Activated naive CD8-positive, alpha-beta T cell treated with anti-CD3 and anti-CD28 coated beads for 36 hours (primary cell): ENCODE measurements at places on chromosomes 3 and 15. TPM values are rescaled to one million over a fixed set of nuclear protein-coding genes. Genes with fewer than 3 reads are reported as not detected.

DNA sequence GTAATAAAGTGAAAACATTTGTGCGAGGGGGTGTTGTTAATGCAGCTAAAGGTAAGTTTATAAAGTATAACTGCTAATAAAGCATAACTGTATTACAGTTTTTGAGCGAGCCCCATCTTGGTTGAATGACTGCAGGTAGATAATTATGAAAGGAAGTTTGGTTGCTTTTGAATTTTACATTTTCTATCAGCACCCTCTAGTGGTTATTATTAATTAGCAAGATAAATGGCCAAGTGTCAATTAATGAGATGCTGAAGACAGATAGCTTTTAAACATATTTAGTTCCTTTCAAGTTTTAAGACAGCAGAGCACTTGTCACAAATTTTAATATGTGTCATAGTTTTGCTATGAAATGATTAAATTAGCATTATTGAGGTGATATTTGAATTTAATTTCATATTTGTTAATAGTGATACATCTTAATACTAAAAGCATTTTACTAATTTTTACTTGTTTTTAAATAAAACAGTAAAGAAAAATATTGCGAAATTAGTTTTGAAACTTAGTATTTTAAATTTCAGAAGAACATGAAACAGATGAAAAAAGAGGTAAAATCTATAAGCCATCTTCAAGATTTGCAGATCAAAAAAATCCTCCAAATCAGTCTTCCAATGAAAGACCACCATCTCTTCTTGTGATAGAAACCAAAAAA, 15.1 kb downstream of the U2SURP start:
- peaks cover 39% of the 10 kb centered on the region for H3K36me3 ChIP-seq
- DNase-seq = no peak
- peaks cover 20% of the 10 kb centered on the region for H3K4me1 ChIP-seq
- H3K27me3 ChIP-seq = no peaks in the 10 kb centered on the region

HIGD2B gene
- total RNA-seq = 0.26 TPM

SLC22A13 gene
- total RNA-seq = 0.27 TPM

- no peak overlapping the region for H3K27ac ChIP-seq
- no peak overlapping the region for H3K4me3 ChIP-seq
- peaks cover 3% of the 10 kb centered on the region for H3K27me3 ChIP-seq
These were observed 99.9 kb downstream of the DHX36 start for GRCh38 chr3:154224366-154224765.
